ENCODE measurements at places on chromosomes 16 and 17. TPM values are rescaled to one million over a fixed set of nuclear protein-coding genes. Genes with fewer than 3 reads are reported as not detected.

- H3K4me3 ChIP-seq = peak overlapping the region; percentile 14
- peaks cover 18% of the 10 kb centered on the region for H3K36me3 ChIP-seq
- H3K4me1 ChIP-seq = peaks cover 70% of the 10 kb centered on the region
- peak overlapping the region; percentile 97 for H3K27ac ChIP-seq
- no peak for DNase-seq
- no peaks in the 10 kb centered on the region for H3K27me3 ChIP-seq
These were observed 33.7 kb upstream of the LITAF start for GRCh38 chr16:11620243-11621003.

- peak overlapping the region; percentile 87 for H3K4me3 ChIP-seq
- peaks cover 7% of the 10 kb centered on the region for H3K36me3 ChIP-seq
- DNase-seq = peak; percentile 41
- no peaks in the 10 kb centered on the region for H3K27me3 ChIP-seq
- H3K4me1 ChIP-seq = peaks cover 43% of the 10 kb centered on the region
These were observed 16.5 kb upstream of the EEF2K start for GRCh38 chr16:22189473-22190080.

- no peak for DNase-seq
- peaks cover 10% of the 10 kb centered on the region for H3K27me3 ChIP-seq
- no peak overlapping the region for H3K27ac ChIP-seq
- no peaks in the 10 kb centered on the region for H3K36me3 ChIP-seq
These were observed 17.1 kb downstream of the NTN1 start for GRCh38 chr17:9038380-9038779.

DNA sequence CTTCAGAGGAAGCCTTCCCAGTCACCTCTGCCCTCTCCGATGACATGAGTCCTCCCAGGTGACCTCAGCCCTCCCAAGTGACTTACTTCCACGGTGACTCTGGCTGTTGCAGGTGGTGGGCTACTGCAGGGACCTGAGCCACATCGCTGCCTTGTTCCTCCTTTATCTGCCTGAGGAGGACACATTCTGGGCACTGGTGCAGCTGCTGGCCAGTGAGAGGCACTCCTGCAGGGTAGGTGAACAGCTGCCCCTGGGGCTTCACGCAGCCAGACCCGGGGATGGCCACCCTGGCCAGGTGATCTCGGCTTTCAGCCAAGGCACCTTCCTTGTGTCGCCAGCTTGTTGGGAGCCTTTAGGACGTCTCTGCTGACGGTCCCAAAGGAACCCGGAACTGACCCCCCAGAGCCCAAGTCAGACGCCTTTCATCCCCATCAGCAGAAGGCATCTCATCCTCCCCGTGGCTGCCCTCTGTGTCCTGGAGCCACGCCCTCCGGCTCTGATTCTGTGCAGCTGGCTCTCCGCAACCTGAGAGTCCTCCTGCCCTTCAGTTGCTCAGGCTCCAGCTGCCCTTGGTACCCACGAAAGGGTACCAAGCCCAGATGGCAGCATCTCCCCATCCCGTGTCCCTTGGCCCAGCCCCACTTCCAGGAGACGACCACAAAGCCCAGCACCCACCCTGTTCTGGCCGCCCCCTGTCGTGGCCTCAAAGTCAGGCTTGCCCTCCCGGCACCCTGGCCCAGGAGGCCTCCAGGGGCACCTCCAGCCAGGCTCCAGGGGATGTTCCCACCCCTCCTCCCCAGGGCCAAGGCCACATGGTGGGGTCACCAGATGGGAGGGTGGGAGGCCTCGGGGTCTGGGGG, 81.7 kb downstream of the GOSR1 start:
- DNase-seq = peak; percentile 11
- H3K36me3 ChIP-seq = no peaks in the 10 kb centered on the region

DNA sequence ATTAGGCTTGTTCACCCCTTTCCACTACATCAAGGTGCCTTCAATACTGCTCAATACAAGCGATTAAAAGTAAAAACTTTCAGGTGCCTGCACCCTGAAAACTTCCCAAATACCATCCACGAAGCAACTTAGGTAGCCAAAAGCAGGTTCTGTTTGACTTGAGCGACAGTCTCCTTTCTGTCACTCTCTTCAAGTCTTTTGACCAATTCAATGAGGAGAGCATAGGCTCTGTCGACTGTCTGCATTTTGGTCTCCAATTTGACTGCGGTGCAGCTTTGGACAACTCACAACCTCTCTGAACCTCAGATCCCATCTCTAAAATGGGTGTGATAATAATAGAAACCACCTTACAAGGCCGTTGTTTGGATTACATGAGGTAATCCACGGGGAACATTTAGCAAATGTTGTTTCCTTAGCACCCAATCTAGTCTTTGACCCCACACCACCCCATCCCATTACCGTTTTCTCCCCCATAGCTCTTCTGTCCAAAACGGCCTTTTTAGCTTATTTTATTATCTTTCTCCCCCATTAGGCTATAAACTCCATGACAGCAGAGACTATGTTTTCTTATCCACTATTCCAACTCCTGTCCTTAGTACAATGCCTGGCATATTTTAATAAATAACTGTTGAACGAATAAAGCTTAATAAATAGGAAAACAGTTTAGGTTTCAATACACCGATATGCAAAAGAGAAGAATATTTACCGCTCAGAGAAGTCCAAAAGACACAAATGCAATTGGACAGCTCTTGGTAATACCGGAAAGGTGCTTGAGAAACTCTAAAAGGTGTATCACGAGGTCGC, 999 bp downstream of the MARF1 start:
- H3K4me1 ChIP-seq = peaks cover 58% of the 10 kb centered on the region
- no peak for DNase-seq
- H3K36me3 ChIP-seq = peaks cover 36% of the 10 kb centered on the region
- no peaks in the 10 kb centered on the region for H3K27me3 ChIP-seq

GRCh38 chr16:52460639-52461178, 86.2 kb downstream of the TOX3 start:
- H3K4me3 ChIP-seq = no peak overlapping the region
- H3K4me1 ChIP-seq = no peaks in the 10 kb centered on the region
- no peaks in the 10 kb centered on the region for H3K36me3 ChIP-seq
- H3K27ac ChIP-seq = no peak overlapping the region

DNA sequence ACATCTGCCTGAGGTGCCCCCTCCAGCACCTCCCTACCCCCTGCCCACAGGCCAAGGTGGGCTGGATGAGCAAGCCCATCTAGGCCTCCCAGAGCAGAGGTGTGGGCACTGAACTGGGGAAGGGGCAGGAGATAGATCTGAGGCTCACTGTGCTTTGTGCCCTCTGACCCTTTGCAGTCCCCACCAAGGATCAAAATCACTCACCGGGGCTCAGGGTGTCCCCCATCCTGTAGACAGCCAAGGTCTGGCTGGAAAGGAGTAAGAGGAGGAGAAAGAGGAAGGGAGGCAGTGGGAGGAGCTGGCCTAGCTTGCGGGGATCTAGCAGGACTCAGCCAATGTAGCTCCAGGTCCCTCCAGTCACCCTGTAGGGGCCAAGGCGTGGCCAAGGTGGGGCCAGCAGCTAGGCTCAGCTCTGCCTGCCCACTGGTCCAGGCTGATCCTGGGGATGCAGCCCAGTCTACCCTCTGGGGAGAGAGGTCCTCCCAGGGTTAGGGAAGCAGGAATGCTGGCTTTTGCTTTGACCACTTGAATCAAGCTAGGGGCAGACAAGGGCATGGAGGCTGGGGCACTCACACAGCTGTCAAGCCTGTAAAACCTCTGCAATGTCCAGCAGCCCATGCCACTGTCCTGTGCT, 1.8 kb downstream of the SLC12A4 start:
- H3K4me1 ChIP-seq = peaks cover 26% of the 10 kb centered on the region
- peak overlapping the region; percentile 100 for H3K4me3 ChIP-seq
- DNase-seq = no peak
- peaks cover 17% of the 10 kb centered on the region for H3K36me3 ChIP-seq

GRCh38 chr16:9092978-9093344, 1.5 kb downstream of the HAPSTR1 start:
- no peaks in the 10 kb centered on the region for H3K27me3 ChIP-seq
- peak overlapping the region; percentile 99 for H3K4me3 ChIP-seq
- peaks cover 41% of the 10 kb centered on the region for H3K4me1 ChIP-seq
- H3K27ac ChIP-seq = peak overlapping the region; percentile 97
- peak; percentile 49 for DNase-seq
- peaks cover 48% of the 10 kb centered on the region for H3K36me3 ChIP-seq

DNA sequence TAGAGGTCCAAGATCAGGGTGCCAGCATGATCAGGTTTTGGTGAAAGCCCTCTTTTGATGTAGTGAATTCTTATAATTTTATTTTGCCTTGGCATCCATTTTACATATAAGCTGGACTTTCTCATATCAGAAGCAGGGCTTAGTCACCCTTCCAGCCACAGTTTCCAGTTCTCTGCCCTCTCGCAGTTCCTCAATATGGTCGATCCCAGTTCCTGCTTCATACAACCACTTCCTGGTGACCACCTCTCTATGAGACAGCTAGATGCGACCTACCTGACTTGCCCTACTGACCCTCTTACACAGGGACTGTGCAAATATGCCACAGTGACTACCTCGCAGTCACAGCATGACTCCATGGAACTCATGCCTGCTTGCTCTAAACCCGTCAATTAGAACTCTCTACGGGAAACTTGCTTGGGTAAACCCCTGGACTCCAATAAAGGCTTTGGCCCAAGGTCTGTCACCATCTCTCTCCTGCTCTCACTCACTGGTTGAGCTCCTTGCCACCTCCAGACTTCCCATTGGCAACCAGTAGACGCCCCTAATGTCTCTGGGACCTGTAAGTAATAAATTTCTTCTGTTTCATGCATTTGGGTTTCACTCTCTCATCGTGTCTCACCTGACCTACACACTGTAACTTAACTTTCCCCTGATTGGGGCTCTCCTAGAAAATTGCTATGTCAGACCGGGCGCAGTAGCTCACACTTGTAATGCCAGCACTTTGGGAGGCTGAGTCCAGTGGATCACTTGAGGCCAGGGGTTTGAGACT, 21.4 kb downstream of the CD300LG start:
- no peak for DNase-seq
- H3K4me3 ChIP-seq = no peak overlapping the region
- no peaks in the 10 kb centered on the region for H3K4me1 ChIP-seq
- peaks cover 26% of the 10 kb centered on the region for H3K27me3 ChIP-seq
- H3K36me3 ChIP-seq = no peaks in the 10 kb centered on the region

DNA sequence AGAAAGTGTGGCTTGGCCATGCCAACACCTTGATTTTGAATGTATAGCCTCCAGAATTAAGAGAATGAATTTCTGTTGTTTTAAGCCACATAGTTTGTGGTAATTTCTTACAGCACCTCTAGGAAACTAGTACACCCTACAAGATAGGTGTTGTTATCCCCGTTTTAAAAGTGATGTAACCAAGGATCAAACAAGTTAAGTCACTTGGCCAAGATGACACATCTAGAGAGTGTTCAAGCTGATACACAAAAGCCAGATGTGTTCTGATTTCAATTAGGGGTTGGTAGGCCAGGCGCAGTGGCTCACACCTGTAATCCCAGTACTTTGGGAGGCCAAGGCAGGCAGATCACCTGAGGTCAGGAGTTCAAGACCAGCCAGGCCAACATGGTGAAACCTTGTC, 396.5 kb upstream of the SOX9 start:
- H3K4me3 ChIP-seq = no peak overlapping the region
- no peaks in the 10 kb centered on the region for H3K27me3 ChIP-seq
- DNase-seq = no peak
- no peaks in the 10 kb centered on the region for H3K36me3 ChIP-seq

- peaks cover under 1% of the 10 kb centered on the region for H3K36me3 ChIP-seq
- H3K4me1 ChIP-seq = peaks cover 20% of the 10 kb centered on the region
- no peak overlapping the region for H3K27ac ChIP-seq
- no peaks in the 10 kb centered on the region for H3K27me3 ChIP-seq
- no peak for DNase-seq
These were observed 77.6 kb downstream of the CCDC182 start for GRCh38 chr17:57667461-57667923.

DNA sequence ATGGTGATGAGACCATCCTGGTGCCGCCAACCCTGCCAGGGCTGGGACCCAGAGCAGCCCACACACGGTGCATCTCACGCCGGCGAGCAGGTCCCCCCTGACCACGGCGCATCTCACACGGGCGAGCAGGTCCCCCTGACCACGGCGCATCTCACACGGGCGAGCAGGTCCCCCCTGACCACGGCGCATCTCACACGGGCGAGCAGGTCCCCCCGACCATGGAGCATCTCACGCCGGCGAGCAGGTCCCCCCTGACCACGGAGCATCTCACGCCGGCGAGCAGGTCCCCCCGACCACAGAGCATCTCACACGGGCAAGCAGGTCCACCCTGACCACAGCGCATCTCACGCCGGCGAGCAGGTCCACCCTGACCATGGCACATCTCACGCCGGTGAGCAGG, 59.2 kb downstream of the MRM3 start:
- no peak for DNase-seq
- H3K36me3 ChIP-seq = no peaks in the 10 kb centered on the region
- no peak overlapping the region for H3K27ac ChIP-seq
- no peak overlapping the region for H3K4me3 ChIP-seq

DNA sequence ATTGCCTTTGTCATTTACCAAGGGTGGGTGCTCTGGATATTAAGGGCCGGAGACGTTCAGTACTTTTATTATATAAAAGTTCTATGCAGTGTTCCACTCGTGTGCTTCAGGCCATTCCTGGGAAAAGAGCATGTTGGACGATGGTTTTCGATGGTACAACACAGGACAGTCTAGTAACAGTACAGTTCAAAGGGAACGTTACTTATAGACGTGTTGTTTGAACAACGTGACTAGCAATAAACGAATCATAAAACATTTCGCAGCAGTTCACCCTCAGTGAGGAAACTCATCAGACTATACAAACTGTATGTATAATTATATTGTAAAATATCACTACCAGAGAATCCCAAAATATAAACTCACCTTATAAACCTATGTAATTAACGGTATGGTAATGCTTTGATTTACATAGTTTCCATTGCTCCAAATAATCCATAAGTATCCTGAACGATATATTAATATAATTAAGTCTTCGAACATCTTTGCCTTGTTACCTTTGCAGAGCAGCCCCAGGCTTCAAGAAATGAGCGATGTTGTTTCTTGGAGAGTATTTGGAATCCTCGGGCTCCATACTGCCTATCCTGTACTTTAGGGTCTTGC, 589 bp downstream of the NMT1 start:
- peak overlapping the region; percentile 96 for H3K27ac ChIP-seq
- peaks cover 18% of the 10 kb centered on the region for H3K36me3 ChIP-seq
- no peaks in the 10 kb centered on the region for H3K27me3 ChIP-seq
- H3K4me3 ChIP-seq = peak overlapping the region; percentile 89

DNA sequence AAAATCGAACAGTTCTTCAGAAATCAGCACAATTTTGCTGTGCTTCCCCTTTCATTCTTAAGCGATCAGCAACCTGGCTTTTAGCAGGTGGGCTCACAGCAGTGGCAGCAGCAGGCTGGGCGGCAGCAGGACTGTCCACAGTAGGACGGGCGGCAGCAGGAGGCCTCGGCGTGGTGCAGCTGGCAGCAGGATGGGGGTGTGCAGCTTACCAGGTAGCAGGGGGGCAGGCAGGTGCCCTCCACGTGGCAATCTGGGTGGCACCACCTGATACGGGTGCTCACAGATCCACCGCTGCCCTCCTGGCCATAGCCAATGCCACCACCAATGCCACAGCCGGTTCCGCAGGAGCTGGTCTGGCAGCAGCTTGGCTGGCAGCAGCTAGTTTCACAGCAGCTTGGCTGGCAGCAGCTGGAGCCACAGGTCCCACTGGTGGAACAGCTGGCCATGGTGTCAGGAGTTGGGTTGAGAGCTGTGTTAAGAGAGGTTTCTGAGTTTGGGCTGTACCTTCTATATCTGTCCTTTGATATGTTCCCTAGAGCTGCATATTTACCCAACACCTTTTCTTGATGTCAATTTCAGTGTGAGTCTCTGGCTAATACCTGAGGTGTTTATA, at the start of gene KRTAP1-4:
Gene KRTAP1-4 (minus strand): TSS at position 563 of the 613 bp plus-strand sequence. CDS start 117 bp downstream, at position 446.
- peaks cover 10% of the 10 kb centered on the region for H3K27me3 ChIP-seq
- H3K27ac ChIP-seq = no peak within 1 kb of the TSS
- H3K36me3 ChIP-seq = no peaks in the 10 kb centered on the region
- H3K4me3 ChIP-seq = no peak within 1 kb of the TSS
- H3K4me1 ChIP-seq = no peaks in the 10 kb centered on the region

Gene KRT12
- total RNA-seq = not detected

Gene AOC2
- total RNA-seq = 1.1 TPM

Gene CDH5
- total RNA-seq = not detected

Gene ALOX12B
- total RNA-seq = 0.38 TPM

Gene GRIN2A
- total RNA-seq = not detected

Gene CD300H
- not detected for total RNA-seq

Gene NPIPA3
- total RNA-seq = not detected
